Activated naive CD8-positive, alpha-beta T cell treated with anti-CD3 and anti-CD28 coated beads, Interleukin-2, amount 10 ng/mL, durations not matched to agents 7 days and 5 days (primary cell): ENCODE measurements at places on chromosomes 13 and 19.

GRCh38 chr13:77565635-77566034 lies 30.1 kb downstream of the SCEL start:
- no peak for DNase-seq
- H3K27ac ChIP-seq = no peak overlapping the region
- H3K4me3 ChIP-seq = no peak overlapping the region
- no peaks in the 10 kb centered on the region for H3K36me3 ChIP-seq

DNA sequence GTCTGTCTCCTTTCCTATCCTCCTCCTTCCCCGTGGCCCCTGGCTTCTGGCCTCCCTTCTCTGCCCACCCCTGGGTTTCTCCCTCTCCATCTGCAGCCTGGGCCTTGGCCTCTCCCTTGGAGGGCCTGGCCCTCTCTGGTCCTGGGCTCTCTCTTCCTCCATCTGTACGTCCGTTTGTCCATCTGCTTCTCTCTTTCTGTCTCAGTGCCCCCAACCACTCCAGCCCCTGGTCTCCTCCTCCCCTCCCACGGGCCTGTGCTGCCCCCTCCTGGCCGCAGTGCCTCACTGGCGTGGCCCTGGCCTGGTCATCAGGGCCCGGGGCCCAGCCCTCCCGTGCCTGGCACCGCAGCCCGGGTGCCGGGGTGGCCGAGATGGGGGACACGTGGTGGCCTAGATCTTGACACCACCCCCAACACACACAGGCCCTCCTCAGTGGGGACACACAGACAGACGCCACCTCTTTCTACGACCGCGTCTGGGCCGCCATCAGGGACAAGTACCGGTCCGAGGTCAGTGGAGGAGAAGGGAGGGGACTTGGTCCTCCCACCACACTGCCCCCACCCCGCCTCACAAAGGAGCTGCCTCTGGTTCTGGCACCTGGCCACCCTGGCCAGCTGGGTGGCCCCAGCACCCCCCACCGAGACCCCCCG lies 11.3 kb downstream of the PRKCSH start:
- peaks cover 1% of the 10 kb centered on the region for H3K4me1 ChIP-seq
- peak; percentile 69 for DNase-seq
- no peak overlapping the region for H3K4me3 ChIP-seq
- H3K27me3 ChIP-seq = no peaks in the 10 kb centered on the region
- no peak overlapping the region for H3K27ac ChIP-seq

DNA sequence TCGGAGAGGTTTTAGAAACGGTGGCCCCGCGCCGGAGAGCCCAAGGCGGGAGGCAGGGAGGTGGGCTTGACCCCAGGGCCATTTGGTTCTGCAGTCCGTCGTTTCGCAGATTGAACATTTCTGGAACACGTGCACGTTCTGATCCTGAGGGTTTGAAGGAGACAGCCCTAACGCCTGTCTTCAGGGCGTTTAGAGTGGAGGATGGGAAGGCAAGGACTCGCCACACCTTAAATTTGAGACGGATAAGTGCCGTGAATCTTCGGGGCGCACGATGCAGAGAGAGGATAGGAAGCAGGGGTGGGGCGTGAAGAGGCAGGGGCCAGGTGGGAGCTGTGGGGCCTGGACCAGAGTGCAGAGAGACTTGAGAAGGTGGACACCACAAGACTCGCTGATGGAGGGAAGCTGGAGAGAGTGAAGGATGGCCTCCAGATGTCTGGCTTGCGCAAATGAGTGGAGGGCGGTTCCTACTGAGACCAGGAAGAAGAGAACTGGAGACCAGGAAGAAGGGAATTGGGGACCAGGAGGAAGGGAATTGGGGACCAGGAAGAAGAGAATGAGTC lies 804 bp upstream of the MIER2 start:
- H3K4me3 ChIP-seq = peak overlapping the region; percentile 80
- peaks cover 29% of the 10 kb centered on the region for H3K4me1 ChIP-seq
- H3K27ac ChIP-seq = no peak overlapping the region
- no peak for DNase-seq
- peaks cover 9% of the 10 kb centered on the region for H3K27me3 ChIP-seq
- H3K36me3 ChIP-seq = peaks cover 6% of the 10 kb centered on the region

GRCh38 chr13:77737583-77738200 lies 40.2 kb downstream of the SLAIN1 start:
- H3K4me3 ChIP-seq = no peak overlapping the region
- H3K36me3 ChIP-seq = peaks cover 15% of the 10 kb centered on the region
- peaks cover 4% of the 10 kb centered on the region for H3K4me1 ChIP-seq
- no peak overlapping the region for H3K27ac ChIP-seq
- H3K27me3 ChIP-seq = no peaks in the 10 kb centered on the region

- no peaks in the 10 kb centered on the region for H3K4me1 ChIP-seq
- H3K36me3 ChIP-seq = no peaks in the 10 kb centered on the region
- H3K4me3 ChIP-seq = no peak overlapping the region
- DNase-seq = no peak
- H3K27me3 ChIP-seq = peaks cover 6% of the 10 kb centered on the region
Observed at GRCh38 chr19:51078104-51078503, 4.6 kb downstream of the KLK14 start.

DNA sequence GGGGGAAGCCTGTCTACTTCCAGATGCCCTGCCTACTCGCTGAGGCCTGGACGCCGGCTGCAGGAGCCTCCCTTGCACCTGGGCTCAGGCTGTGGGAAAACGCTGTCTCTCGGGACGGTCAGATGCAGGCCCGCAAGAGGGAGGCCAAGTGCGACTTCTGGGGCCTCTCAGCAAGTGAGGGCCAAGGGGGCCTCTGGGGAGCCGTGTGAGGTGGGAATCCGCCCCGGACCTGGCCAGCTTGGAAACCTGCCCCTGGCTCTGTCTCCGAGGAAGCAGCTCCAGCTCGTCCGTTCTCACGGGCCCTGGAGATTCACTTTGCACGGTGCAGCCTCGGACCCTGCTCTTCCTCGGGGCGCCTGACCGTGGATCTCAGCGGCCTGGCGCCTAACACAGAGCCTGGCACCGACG lies 11.4 kb upstream of the CRTC1 start:
- no peaks in the 10 kb centered on the region for H3K4me1 ChIP-seq
- no peaks in the 10 kb centered on the region for H3K27me3 ChIP-seq
- no peak overlapping the region for H3K4me3 ChIP-seq
- peaks cover 3% of the 10 kb centered on the region for H3K36me3 ChIP-seq
- no peak for DNase-seq

- peak overlapping the region; percentile 77 for H3K4me3 ChIP-seq
- H3K27me3 ChIP-seq = peaks cover 4% of the 10 kb centered on the region
- no peaks in the 10 kb centered on the region for H3K36me3 ChIP-seq
- H3K27ac ChIP-seq = peak overlapping the region; percentile 92
- peaks cover 45% of the 10 kb centered on the region for H3K4me1 ChIP-seq
Observed at GRCh38 chr19:14507704-14508542, 10.3 kb downstream of the DNAJB1 start.

DNA sequence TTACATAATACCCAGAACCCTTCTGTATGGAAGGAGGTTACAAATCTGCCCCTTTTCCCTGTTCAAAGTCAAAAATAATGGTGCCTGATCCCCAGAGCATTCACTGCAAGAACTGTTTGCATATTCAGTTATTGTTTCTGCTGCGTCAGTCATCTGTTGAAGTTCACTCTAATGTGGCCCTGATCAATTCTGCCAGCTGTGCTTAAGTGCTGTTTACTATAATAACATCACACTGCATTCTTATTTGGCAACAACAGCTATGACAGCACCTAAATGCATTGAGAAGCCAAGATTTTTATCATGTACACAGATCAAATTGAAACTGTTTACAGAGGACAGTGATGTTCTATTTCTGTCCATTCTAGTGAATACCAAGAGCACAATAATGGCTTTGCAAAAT lies 115.9 kb downstream of the DACH1 start:
- peaks cover 2% of the 10 kb centered on the region for H3K27me3 ChIP-seq
- no peaks in the 10 kb centered on the region for H3K36me3 ChIP-seq
- no peaks in the 10 kb centered on the region for H3K4me1 ChIP-seq

DNA sequence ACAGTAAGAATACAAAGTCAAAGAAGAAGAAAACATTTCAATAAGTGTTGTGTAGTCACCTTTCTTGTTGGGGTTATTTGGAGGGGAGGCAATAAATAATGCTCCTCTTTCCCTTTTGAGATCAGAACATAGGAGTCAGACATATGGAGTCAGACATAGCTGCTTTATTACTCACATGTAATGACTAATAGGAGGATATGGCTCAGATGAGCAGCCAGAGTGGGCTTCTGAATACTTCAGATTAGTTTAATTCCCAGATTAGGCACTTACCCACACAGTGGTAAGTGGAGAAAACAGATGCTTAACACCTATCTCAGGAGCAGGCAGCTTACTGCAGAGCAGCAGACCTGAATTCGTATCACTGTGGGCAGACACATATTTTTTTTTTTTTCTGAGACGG lies 31.7 kb upstream of the C1QTNF9B start:
- H3K4me1 ChIP-seq = no peaks in the 10 kb centered on the region
- H3K4me3 ChIP-seq = no peak overlapping the region
- H3K27me3 ChIP-seq = peaks cover 62% of the 10 kb centered on the region
- no peak overlapping the region for H3K27ac ChIP-seq
- no peaks in the 10 kb centered on the region for H3K36me3 ChIP-seq
- no peak for DNase-seq

- no peak overlapping the region for H3K27ac ChIP-seq
- no peaks in the 10 kb centered on the region for H3K36me3 ChIP-seq
- no peak for DNase-seq
- no peak overlapping the region for H3K4me3 ChIP-seq
- no peaks in the 10 kb centered on the region for H3K4me1 ChIP-seq
Observed at GRCh38 chr19:34104096-34104495, 68.2 kb upstream of the LSM14A start.
